ENCODE measurements at places on chromosomes 2 and 18.
A peak's percentile ranks its signal among the peaks of the same experiment; 100 is the strongest.

- H3K36me3 ChIP-seq, result no peaks in the 10 kb centered on the region
- H3K4me3 ChIP-seq, result no peak overlapping the region
- DNase-seq, result no peak
Observed at GRCh38 chr18:49640741-49641140, 78.9 kb downstream of the LIPG start.

- H3K4me3 ChIP-seq, result no peak overlapping the region
- DNase-seq, result no peak
- no peak overlapping the region for H3K27ac ChIP-seq
- no peaks in the 10 kb centered on the region for H3K36me3 ChIP-seq
Observed at GRCh38 chr2:197339496-197340220, 29.1 kb upstream of the ANKRD44 start.

DNA sequence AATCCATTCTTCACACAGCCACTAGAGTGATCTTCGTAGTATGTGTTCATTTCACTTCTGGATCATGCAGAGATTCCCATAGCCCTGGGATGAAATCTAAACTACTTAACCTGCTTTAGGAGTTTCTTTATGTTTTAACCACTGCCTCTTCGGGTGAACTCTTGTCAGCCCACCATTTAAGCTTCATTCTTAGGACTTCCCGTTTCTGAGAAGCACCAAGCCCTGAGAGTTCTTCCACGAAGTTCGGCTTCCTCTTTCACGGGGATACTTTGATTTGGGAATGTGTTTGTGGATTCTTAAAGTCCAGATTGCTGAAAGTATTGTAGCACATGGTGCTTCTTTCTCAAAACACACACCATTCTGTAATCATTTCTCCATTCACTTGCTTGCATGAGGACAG is 205.0 kb downstream of the UBE2E3 start:
- DNase-seq, result peak; percentile 12
- H3K36me3 ChIP-seq, result no peaks in the 10 kb centered on the region
- H3K4me3 ChIP-seq, result no peak overlapping the region
- H3K4me1 ChIP-seq, result peaks cover 23% of the 10 kb centered on the region
- no peak overlapping the region for H3K27ac ChIP-seq

DNA sequence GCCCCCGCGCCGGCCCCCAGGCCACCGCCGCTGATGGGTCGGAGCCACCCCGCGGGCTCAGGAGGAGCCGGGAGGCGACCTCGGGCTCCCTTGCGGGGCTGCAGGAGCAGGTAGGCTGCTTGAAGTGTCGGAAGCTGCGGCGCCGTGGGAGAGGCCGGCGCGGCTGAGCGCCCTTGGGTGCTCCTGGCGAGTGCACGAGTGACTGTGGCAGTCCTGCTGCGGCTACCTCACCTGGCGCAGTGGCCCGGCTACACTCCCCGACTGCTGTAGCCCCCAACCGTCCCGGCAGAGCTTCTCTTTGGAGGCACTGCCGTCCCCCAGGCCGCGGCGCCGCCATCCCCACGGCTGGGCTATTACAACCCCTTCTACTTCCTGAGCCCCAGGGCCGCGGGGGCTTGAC is 10.0 kb upstream of the LYPD6 start:
- no peak overlapping the region for H3K4me3 ChIP-seq
- no peaks in the 10 kb centered on the region for H3K4me1 ChIP-seq
- H3K27me3 ChIP-seq, result peaks cover 7% of the 10 kb centered on the region
- H3K36me3 ChIP-seq, result no peaks in the 10 kb centered on the region
- DNase-seq, result no peak

GRCh38 chr2:169741-170140 is 94.1 kb downstream of the SH3YL1 start:
- DNase-seq, result no peak
- H3K4me3 ChIP-seq, result no peak overlapping the region
- no peak overlapping the region for H3K27ac ChIP-seq
- H3K36me3 ChIP-seq, result no peaks in the 10 kb centered on the region

DNA sequence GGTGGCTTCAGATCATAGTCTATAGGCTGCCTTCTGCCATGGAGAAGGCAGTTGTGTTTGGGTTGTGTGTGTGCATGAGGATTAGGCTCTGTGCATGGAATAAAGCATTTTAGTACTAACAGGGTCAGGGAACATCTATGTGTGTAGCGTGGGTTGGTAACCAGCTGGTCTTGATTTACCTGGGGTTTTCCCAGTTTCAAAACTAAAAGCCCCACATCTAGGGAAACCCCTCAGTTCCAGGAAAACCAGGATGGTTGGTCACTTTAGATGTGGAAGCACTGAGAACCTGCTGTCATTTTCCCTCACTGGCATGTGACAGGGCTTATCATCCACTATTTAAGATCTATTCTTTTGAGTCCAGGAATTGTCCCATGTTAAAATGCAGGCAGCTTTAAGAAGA is 116.3 kb downstream of the POLE4 start:
- H3K36me3 ChIP-seq, result no peaks in the 10 kb centered on the region
- H3K27me3 ChIP-seq, result no peaks in the 10 kb centered on the region
- no peak overlapping the region for H3K27ac ChIP-seq

DNA sequence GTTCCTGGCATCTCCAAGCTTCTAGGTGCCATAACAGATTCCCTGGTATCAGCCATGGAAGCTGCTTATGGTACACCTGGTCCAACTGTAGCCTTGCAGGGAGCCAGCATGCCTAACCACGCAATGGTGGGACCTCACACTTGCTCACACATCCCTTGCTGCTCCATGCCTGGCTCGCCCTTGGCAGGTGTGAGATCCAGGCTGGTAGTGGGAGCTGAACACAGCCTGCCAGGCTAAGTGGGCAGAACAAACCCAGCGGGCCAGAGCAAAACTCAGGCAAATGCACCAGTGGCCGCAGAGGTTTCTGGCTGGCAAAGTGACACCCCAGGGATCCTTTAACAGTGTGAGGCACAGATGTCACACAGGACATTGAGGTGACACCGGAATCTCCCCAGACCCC is 185.8 kb downstream of the NDUFA10 start:
- no peaks in the 10 kb centered on the region for H3K4me1 ChIP-seq
- no peak overlapping the region for H3K4me3 ChIP-seq
- H3K36me3 ChIP-seq, result no peaks in the 10 kb centered on the region

GRCh38 chr2:25336383-25336841 is 5.3 kb downstream of the DNMT3A start:
- no peaks in the 10 kb centered on the region for H3K27me3 ChIP-seq
- peaks cover 22% of the 10 kb centered on the region for H3K4me1 ChIP-seq
- no peak for DNase-seq
- H3K27ac ChIP-seq, result no peak overlapping the region
- H3K36me3 ChIP-seq, result no peaks in the 10 kb centered on the region

GRCh38 chr2:68796295-68796905 is 61.8 kb downstream of the ARHGAP25 start:
- peaks cover 66% of the 10 kb centered on the region for H3K36me3 ChIP-seq
- H3K27me3 ChIP-seq, result no peaks in the 10 kb centered on the region
- H3K27ac ChIP-seq, result peak overlapping the region; percentile 88
- peak overlapping the region; percentile 22 for H3K4me3 ChIP-seq
- DNase-seq, result peak; percentile 80
- peaks cover 62% of the 10 kb centered on the region for H3K4me1 ChIP-seq

- H3K27me3 ChIP-seq, result no peaks in the 10 kb centered on the region
- peaks cover 13% of the 10 kb centered on the region for H3K4me1 ChIP-seq
- DNase-seq, result no peak
- peak overlapping the region; percentile 77 for H3K4me3 ChIP-seq
- H3K36me3 ChIP-seq, result peaks cover 16% of the 10 kb centered on the region
Observed at GRCh38 chr2:183124957-183125255, 663 bp downstream of the NUP35 start.

DNA sequence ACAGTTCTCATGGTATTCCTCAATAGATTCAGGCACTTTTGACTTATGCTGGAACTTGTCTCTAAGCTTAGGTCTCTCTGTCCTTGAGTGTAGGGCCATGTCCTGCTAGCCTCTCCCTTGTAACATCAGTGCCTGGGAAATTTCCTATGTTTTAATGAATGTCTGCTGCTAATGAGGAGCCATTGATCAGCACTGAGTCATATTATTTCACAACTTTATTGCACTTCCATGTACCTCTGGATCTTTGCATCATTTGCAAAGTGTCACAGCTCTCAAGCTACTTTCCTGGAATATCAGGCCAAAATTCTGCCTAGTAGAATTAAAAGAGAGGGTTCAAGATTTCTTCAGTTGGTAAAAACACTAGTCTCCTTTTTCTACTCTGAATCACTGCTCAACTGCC is 102.5 kb downstream of the GAREM1 start:
- no peak overlapping the region for H3K27ac ChIP-seq
- H3K4me1 ChIP-seq, result no peaks in the 10 kb centered on the region
- DNase-seq, result no peak
- no peaks in the 10 kb centered on the region for H3K36me3 ChIP-seq
- H3K27me3 ChIP-seq, result no peaks in the 10 kb centered on the region

GRCh38 chr18:6748241-6748640 is 18.7 kb downstream of the ARHGAP28 start:
- no peak overlapping the region for H3K27ac ChIP-seq
- DNase-seq, result no peak
- no peak overlapping the region for H3K4me3 ChIP-seq
- no peaks in the 10 kb centered on the region for H3K36me3 ChIP-seq
- H3K27me3 ChIP-seq, result no peaks in the 10 kb centered on the region

- peaks cover 17% of the 10 kb centered on the region for H3K27me3 ChIP-seq
- no peak overlapping the region for H3K27ac ChIP-seq
- H3K4me3 ChIP-seq, result no peak overlapping the region
Observed at GRCh38 chr18:24270358-24270936, 127.2 kb downstream of the OSBPL1A start.

GRCh38 chr2:192087398-192087958 is 107.3 kb downstream of the TMEFF2 start:
- H3K4me3 ChIP-seq, result no peak overlapping the region
- no peak for DNase-seq
- H3K27ac ChIP-seq, result no peak overlapping the region
- no peaks in the 10 kb centered on the region for H3K4me1 ChIP-seq

- no peaks in the 10 kb centered on the region for H3K27me3 ChIP-seq
- no peak overlapping the region for H3K27ac ChIP-seq
- H3K36me3 ChIP-seq, result no peaks in the 10 kb centered on the region
- no peak for DNase-seq
- no peak overlapping the region for H3K4me3 ChIP-seq
Observed at GRCh38 chr2:128408349-128409305, 90.0 kb upstream of the HS6ST1 start.

DNA sequence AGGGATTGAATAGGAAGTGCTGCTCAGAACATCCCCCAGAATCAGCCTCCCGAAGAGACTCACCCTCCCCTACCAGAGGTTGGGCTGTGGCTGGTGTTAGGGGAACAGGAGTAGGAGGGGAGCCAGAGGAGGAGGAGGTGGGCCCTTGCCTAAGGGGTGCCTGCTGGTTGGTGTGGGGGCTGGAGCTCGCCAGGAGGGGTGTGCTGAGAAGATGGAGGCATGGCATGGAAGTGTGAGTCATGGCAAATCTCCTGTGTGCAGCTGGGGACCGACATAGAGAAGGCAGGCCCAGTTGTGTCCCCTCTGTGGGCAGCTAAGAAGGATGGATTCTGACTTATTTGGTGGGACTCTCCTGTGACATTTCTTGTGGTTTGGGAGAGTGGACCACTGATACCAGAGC is 73.7 kb downstream of the DGKD start:
- H3K4me3 ChIP-seq, result no peak overlapping the region
- no peaks in the 10 kb centered on the region for H3K27me3 ChIP-seq
- peaks cover 76% of the 10 kb centered on the region for H3K36me3 ChIP-seq
- no peak overlapping the region for H3K27ac ChIP-seq
- DNase-seq, result no peak
- no peaks in the 10 kb centered on the region for H3K4me1 ChIP-seq

GRCh38 chr2:163697846-163698637 is 37.8 kb downstream of the FIGN start:
- no peaks in the 10 kb centered on the region for H3K27me3 ChIP-seq
- H3K27ac ChIP-seq, result no peak overlapping the region
- H3K4me3 ChIP-seq, result no peak overlapping the region
- no peak for DNase-seq
- no peaks in the 10 kb centered on the region for H3K36me3 ChIP-seq
